ENCODE measurements at places on chromosomes 1 and 21. TPM values are rescaled to one million over a fixed set of nuclear protein-coding genes. Genes with fewer than 3 reads are reported as not detected.

DNA sequence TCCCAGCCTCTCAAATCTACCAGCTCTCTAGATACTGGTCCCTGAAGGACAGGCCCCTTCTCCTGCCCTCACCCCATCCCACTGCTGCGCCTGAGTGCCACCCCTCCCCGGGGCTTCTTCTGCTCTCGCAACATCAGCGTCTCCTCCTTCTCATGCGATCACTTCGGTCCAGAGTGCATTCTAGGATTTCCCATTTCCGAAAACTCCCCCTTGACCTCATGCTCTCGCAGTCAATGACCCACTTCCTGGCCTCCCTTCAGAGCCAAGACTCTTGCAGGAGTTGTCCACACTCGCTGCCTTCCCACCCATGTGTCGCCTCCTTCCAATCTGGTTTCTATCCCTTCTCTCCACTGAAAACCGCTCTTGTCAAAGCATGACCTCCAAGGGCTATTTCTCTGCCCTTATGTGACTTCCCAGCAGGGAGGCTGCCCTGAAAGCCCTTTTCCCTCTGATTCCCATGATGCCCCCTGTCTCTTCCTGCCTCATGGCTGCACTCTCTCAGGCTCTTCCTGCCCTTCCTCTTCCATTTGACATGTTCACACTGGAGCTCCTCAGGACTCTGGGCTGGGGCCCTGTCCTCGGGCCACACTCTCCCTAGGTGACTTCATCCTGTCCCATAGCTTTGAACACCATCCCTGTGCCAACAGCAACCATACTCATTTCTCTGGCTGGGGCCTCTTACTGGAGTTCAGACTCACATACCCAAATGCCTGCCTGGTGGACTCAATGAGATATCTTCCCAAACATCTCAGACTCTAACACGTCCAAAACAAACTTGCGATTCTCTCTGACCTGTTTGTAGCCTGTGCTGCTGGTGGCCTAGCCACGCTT, 46.0 kb downstream of the LDLRAD2 start:
- no peak for DNase-seq

DNA sequence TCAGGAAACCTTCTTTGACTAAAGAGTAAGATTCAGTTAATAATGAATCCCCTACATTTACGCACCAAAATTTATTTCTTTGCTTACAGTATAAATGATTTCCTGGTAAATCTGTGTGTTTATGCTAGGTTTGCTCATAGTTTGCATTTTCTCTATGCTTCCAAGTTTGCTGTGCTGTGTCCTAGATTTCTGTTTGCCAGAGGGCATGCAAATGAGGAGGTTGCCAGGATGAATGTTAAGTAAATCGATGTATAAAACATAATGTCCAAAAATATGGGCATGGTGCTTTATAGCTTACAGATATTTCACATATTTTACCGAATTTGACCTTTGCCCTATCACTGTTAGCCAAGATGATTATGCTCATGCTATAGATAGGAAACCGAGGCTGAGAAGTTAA, 63.8 kb downstream of the TBX19 start:
- no peak for DNase-seq

- DNase-seq, result no peak
Observed at GRCh38 chr1:101278845-101279244, 42.0 kb downstream of the S1PR1 start.

DNA sequence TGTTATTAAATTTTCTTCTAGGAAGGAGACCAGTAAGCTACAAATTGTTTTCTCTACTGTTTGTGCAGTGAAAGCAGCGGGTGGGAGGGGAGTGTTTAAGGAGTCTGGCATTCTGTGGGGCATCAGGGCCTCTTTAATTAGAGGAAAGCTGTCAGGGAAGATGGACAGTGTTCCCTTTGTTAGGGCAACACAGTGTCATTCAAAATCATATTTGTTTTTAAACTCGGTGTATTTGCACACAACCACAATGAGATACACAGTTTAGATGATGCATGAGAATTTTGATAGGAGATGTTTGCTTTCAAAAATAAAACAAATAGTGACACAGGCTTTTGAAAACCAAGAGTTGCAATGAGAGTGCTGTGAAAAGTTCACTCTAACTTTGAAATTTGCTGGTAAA, 15.1 kb upstream of the ST6GALNAC3 start:
- DNase-seq, result no peak

Gene FOXD2
- total RNA-seq, result not detected

Gene SLC44A5
- 2.0 TPM for total RNA-seq

Data from right atrium auricular region (tissue), 2 donors.